ENCODE measurements at places on chromosomes 5 and 9.
A peak's percentile ranks its signal among the peaks of the same experiment; 100 is the strongest.

GRCh38 chr9:132762896-132763295 lies 92.6 kb downstream of the GTF3C4 start:
- no peak for DNase-seq

DNA sequence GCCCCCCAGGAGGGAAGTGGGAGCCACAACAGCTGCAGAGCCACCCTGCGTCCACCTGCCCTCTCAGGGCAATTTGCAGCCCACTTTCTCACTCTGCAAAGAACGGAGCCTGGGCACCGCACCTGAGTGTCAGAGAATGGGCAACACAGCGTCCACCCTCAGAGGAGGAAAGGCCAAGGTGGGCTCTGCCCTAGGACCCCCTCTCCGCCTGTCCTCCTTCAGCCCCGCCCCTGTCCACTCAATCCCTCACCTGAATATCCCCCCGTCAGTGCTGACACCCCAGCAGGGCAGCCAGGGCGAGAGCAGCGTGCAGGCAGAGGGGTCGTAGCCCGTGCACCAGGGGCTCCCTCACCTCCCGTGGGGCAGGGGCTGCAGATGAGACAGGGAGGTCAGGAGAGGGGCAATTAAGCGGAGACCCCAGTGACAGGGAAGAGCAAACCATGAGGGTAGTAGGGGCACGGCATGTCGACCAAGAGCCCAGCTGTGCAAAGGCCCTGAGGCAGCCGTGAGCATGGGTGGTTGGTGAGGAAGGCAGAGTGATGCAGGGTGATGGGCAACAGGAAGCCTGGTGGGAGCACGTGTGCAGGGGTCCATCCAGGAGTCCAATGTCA lies 140.3 kb downstream of the OLFM1 start:
- no peak for DNase-seq

- DNase-seq = no peak
Observed at GRCh38 chr9:112439171-112439570, 47.5 kb upstream of the KIAA1958 start.

- no peak for DNase-seq
Observed at GRCh38 chr9:76588316-76588715, 129.3 kb downstream of the GCNT1 start.

- DNase-seq = no peak
Observed at GRCh38 chr5:120449501-120449900, 14.6 kb upstream of the PRR16 start.

GRCh38 chr9:121815084-121815483 lies 163.7 kb downstream of the DAB2IP start:
- no peak for DNase-seq

DNA sequence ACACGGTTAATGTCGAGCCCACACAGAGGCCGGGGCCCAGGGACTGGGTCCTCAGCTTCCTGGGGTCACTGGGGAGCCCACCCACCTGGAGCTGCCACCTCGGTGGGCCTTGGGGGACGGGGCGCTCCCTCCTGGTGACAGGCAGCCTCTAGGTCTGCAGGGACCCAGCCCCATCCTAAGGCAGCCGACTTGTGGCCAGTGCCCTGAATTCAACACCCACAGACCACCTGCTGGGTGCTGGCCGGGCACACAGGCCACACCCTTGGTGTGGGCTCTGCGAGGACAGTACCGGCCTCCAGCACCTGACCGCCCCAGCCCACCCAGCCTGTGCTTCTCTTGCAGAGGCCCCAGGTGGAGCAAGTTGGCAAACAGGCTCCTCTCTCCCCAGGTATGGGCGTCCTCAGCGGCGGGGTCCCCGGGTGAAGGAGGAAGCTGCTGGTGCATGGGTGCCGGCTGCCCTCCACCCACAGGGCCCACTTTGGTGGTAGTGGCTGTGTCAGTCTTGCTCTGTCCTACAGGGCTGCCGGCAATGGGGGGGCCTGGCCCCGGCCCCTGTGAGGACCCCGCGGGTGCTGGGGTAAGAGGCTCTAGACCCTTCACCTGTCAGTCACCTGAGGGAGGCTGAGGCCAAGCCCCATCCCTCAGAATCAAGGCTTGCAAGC lies 8.3 kb downstream of the ENTPD8 start:
- DNase-seq = no peak

DNA sequence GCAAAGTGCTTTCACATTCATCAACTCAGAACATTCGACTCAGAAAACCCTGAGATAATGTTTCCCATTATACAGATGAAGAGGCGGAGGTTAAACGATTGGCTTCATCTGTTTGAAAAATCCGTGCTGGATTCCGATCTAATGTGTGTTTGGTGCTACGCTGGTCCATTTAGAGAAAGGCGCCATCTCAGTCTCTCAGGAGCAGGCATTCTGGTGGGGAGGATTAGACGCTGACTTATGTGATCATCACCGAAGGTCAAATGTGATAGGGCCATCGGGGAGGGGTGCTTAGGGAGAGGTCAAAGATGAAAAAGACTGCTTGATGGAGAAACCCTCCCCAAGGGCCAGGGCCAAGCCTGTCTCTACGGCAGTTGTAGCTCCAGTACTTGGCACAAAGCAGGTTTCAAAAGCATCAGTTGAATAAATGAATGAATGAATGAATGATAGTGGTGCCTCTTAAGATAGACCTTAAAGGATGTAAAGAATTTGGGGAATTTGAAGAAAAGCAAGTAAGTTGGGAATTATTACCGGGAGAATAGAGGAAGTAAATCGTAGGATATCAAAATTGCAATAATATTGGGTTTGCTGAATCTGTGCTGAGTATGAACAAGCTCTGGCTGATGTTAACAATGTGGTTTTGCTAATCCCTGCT lies 160.6 kb upstream of the SHB start:
- DNase-seq = no peak

GRCh38 chr5:115463983-115464382 lies 80.6 kb downstream of the FEM1C start:
- DNase-seq = no peak

DNA sequence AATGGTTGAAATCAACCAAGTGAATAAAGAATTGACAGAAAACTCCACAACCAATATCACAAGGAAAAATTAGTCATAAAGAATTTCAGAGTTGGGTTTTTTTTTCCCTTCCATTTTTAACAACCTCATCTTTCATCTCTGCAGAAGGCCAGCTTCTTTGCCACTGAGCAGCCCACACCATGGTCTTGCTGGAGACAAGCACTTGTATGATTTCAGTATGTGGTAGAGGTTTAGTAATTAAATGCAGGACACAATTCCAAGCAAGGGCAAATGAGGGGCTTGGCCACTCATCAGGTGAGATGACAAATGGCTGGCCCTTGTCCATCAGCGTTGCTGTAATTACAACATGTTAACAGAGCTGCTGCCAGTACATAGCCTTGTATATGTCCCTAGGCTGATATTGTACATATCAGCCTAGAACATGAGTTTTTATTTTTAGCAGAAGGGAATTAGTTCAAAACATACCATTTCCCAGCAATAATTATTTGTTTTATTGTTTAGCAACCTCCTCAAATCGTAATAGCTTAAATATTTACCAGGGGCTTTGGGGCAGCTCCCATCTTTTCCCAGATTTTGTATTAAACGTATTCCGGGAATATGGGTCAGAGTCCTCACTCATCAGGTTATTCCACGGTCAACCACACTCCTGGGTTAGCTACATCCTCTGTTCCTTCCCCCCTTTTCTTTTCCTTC lies 5.0 kb upstream of the C9 start:
- no peak for DNase-seq

DNA sequence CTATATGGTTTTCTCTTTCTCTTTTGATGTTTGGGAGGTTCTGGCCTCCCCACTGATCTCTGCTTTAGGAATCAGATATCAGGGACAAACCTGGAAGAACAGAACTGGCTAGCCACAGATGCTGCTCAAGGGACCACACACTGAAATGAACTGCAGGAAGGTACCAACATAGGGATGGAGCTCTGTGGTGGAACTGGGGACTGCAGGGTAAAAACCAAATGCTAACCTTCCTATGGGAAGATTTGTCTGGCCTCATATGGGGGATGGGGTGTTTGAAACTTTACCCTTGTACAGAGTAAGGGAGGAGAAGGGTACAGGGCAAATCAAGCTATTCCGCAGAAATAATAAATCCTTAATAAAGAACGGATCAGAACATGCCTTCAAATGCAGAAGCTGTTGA lies 49.4 kb downstream of the ELOVL7 start:
- no peak for DNase-seq

DNA sequence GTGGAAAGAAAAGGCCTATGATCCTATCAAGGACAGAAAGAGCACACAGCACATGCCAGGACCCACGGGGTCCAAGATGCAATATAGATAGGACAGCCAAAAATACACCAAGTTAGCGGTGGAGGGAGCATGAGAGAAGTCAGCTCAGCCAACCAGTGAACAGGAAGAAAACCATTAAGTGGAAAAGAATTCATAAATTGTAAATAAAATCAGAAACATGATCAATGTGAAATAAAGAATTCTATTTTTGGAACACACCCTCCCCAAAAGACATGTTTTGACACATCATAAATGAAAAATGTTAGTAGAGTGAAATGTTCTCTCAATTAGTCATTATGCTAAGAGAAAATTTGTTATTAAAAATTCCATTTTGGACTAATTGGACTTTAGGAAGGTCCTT lies 35.6 kb downstream of the ATPSCKMT start:
- DNase-seq = no peak

DNA sequence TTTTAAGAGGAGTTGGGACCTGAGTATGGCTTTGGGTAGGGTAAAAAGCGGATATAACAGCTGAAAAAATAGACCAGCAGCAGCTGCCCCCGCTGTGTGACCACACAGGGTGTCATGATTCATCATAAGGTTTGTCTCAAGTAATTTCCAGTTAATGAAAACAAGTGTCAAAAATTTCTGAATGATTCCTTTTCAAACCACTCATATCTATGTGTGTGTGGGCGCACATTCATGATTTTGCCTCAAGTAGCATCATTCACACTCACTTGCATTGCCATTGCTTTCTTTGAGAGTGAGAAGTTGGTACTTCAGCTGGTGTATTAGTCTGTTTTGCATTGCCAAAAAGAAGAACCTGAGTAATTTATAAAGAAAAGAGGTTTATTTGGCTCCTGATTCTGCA lies 12.1 kb upstream of the TNFAIP8 start:
- DNase-seq = peak; percentile 39

- DNase-seq = no peak
Observed at GRCh38 chr9:84190411-84190810, 150.1 kb downstream of the SLC28A3 start.

- DNase-seq = no peak
Observed at GRCh38 chr5:83440826-83441225, 30.7 kb upstream of the VCAN start.

DNA sequence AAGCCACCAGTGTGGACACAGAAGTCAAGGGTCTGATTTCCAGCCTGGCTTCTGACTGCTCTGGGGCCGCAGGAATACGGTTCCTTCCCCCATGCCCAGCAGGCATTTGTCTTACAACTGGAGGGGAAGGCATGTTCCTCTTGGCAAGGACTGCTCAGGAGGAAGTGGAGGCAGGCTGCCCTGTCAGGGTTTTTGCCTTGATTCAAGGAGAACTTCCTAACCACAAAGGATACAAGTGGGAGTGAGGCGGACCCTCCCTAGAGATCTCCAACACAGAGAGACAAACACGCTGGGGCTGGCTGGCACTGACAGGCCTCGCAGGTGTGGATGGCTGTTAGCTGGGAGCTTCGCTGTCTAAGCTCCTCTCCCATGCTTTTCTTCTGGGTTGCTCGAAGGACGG lies 19.1 kb downstream of the TGFBI start:
- DNase-seq = no peak

DNA sequence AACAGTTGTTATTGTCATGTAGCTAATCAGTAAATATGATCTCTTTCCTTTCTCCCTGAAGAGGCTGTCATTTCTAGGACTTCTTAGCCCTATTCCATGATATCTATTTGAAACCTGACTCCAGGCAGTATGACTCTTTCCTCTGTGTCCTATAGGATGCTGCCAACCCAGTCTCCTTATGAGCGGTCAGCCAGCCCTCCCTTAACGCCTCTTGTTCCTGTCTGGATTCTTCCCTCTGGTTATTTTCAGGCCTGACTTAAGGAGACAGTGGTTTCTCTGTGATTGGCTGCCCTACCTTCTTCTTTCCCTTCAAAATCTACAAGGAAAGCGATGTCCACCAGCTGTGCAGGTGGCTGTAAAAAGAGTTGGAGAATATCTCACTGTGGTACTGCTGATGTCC lies 19.4 kb upstream of the C5orf63 start:
- no peak for DNase-seq

Data from effector memory CD4-positive, alpha-beta T cell (primary cell).